ENCODE measurements at places on chromosomes 6 and 20.

DNA sequence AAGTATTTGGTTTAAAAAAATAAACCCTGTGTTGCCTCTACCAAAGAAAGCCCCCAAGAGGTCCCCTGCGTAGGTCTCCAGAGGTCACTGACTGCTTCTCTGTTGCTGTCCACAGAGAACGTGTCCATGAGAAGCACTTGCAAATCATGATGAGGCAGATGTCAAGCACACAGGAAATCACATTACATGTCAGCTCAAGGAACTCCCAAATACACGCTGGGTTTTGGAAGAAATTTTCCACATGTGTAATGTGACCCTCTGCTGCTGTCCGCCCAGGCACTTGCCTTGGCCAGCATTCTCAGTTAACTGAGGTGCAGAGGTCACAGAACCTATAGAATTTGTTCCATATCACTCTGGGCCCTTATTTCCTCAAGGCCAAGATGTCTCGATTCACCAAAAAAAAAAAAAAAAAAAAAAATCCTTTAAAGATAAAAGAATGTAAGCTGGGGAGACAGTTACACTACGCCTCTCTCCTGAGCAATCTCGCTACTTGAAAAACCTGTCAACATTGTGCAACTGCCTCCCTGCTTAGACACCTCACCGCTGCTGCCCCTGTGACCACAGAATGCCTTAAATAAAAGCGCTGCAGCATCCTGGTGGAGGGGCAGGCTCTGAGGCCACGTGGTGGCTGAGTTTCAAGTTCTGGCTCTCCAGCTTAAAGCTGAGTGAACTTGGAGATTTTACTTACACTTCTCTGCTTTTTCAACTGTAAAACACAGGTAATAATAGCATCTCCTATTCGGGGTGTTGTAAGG lies 42.3 kb downstream of the SLC22A23 start:
- DNase-seq = peak; percentile 8

DNA sequence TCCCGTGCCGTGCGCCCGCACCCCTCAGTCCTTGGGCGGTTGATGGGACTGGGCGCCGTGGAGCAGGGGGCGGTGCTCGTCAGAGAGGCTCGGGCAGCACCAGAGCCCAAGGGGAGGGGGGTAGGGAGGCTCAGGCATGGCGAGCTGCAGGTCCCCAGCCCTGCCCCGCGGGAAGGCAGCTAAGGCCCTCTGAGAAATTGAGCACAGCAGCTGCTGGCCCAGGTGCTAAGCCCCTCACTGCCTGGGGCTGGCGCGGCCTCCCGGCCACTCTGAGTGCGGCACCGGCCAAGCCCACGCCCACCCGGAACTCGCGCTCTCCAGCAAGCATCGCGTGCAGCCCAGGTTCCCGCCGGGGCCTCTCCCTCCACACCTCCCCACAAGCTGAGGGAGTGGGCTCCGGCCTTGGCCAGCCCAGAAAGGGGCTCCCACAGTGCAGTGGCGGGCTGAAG lies 16.4 kb downstream of the SOX4 start:
- no peak for DNase-seq

DNA sequence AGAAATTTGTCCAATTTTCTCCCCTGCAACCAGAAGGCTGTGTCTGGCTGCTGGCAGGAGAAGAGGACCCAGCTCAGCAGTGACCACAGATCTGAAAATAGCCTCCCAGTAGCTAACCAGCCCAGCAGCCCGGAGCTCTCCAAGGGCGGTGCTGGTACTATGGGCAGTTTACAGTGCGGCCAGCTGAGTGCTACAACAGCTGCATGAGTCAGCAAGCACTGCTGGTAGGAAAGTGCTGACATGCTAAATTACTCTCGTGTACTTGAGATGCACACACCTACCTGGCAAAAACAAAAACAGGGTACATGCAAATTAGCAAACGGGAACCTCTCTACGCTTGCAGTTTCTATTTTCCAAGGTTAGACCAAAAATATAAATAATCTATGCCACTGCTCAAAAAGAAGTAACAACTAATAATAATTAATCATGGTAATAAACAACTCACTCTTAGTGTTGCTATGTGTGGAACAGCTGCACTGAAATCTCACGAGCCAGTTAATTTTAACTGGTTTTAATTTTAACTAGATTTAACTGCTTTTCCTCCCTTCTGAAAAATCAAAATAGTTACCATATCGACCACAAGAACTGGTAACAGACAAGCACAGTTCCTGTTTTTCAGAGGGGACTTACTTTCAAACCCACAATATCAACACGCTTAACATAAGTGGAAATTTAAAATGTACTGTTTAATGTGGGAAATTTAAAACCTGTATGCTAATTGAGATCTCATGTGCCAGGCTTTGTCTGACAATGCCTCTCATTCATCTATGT lies 10.8 kb downstream of the BACH2 start:
- DNase-seq = peak; percentile 41

- no peak for DNase-seq
Observed at GRCh38 chr20:54560357-54560756, 85.0 kb downstream of the DOK5 start.
